ENCODE measurements at places on chromosomes 16 and 17.

DNA sequence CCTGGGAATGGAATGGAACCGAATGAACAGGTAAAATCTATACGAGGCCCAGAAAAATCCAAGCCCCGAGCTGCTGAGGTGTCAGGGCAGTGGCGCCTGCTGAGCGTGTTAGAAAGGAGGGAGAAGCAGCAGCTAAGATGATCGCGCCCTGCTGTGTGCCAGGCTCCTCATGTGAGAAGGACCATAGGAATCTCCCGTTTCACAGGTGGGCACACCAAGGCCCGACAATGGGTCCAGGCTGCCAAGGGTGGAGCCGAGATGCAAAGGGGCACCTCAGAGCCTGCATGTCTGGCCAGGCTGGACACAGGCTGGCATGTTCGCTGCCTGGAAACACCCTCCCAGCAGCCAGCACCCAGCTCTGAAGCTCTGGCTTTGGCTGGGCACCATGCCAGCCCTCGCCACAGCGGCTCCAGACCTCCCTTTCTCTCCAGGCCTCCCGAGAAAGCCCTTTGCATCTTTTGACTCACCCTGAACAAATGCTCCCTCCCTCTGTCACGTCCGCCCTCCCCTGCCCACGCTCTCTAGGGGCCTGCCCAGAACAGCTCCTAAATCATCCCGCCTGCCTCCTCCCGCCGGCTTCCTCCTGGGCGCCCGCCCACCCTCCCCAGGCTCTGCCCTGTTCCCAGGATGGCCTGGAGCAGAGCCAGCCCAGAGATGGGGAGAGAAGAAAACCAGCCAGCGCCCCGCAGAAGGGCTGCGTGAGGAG is 217.8 kb upstream of the GSE1 start:
- no peak for DNase-seq

DNA sequence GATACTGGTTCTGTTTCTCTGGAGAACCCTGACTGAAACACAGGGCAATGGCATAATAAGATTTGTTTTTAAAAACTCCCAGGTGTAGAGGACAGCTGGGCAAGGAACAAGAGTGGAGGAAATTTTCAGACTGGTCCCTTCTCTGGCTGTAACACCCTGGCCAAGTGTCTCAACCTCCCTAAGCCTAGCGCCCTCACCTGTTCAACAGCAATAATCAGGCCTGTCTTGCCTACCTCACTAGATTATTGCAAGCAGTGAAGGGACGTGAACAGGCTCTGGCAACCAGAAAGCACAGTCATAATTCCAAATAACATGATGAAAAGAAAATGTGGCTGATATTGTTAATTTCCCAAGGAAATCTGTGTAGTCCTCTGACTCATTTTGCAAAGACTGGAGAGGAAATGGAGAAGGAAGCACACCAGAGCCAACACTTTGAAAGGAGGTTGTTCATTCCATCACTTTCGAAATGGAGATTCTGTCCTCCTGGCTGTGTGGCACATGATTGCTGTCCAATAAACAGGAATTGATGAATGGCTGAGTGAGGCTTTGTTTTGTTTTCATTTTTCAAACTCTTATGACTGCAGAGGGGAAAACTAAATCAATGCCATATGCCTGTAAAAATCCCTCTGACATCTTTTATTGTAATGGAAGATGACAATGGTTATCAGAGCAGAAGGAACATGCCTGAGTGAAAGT is 87.5 kb upstream of the HLF start:
- no peak for DNase-seq

DNA sequence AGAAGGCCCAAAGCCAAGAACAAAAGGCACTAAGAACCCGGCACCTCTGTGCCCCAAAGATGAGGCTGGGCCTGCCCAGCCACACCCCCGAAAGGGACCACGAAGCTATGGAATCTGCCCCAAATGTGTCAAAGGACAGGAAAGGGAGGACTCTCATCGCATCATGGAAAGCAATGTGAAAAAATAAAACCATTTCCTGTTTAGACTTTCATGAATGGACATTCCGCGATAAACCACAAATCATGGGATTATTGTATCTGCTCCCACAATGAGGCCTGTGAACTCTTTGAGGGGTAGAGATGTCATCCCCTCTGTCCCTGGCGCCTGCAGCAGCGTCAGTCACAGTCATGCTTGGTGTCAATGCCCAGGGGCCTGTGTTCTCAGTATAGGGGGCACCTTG is 135.0 kb downstream of the COPRS start:
- no peak for DNase-seq

GRCh38 chr16:56993204-56993603 is 3.8 kb downstream of the NLRC5 start:
- no peak for DNase-seq

DNA sequence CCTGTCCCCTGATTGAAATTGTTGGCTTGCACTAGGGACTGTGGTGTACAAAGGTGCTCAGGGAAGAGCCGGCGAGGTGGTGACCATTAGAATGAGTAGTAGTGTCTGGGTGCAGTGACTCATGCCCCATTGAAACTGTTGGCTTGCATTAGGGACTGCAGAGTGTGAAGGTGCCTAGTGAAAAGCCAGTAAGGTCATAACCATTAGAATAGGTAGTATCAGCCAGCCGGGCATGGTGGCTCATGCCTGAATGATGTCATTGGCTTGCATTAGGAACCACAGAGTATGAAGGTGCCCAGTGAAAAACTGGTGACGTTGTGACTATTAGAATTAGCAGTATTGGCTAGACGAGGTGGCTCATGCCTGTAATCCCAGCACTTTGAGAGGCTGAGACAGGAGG is 78.9 kb downstream of the ABCC6 start:
- no peak for DNase-seq

DNA sequence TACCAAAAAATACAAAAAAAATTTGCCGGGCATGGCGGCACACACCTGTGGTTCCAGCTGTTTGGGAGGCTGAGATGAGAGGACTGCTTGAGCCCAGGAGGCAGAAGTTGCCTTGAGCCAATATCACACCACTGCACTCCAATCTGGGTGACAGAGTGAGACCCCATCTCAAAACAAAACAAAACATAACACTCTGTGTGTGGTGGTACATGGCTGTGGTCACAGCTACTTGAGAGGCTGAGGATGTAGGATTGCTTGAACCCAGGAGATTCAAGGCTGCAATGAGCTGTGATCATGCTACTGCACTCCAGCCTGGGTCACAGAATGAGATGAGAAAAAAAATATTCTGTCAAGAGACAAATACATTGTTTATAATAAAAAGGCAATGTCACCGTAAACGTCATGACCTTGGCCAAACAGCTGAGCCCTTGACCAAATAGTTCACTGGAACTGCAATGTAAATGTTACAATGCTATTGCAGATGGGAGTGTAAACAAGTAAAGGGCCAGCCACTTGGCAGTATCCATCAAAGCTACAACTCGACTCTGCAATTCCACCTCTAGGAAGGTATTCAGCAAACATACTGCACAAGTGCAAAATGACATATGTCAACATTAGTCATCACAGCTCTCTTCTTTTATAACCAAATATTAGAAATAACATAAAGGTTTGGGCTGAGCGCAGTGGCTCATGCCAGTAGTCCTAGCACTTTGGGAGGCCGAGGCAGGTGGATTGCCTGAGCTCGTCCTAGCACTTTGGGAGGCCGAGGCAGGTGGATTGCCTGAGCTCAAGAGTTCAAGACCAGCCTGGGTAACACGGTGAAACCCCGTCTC is 16.9 kb downstream of the EARS2 start:
- no peak for DNase-seq
